ENCODE measurements at places on chromosomes 2 and 18. TPM values are rescaled to one million over a fixed set of nuclear protein-coding genes. Genes with fewer than 3 reads are reported as not detected.

The ZBTB7C gene
- total RNA-seq, result 0.67 TPM

The LCT gene
- 0.13 TPM for total RNA-seq

The C2orf76 gene
- total RNA-seq, result 10.8 TPM

The TUBA3E gene
- total RNA-seq, result not detected

The SYT4 gene
- total RNA-seq, result 0.26 TPM

The EFHD1 gene
- 1.6 TPM for total RNA-seq

DNA sequence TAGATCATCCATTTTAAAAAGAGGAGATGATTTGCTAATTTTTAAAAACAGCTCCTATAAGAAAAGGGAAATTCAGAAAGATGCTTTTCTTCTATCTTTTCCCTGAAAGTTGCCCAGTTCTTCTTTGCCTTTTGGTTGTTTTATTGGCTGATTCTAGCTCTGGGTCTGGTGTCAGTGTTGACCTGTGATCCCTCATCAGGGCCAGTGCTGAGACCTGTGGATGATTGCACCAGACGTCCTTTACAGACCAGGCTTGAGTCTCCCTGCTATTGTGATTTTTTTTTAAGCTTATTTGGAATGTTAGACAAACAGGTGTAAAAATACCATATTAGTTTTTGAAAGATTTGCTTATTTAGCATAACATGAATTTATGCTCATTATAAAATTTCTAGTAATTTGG lies 88.2 kb downstream of the ACSL3 start:
- no peak for DNase-seq

DNA sequence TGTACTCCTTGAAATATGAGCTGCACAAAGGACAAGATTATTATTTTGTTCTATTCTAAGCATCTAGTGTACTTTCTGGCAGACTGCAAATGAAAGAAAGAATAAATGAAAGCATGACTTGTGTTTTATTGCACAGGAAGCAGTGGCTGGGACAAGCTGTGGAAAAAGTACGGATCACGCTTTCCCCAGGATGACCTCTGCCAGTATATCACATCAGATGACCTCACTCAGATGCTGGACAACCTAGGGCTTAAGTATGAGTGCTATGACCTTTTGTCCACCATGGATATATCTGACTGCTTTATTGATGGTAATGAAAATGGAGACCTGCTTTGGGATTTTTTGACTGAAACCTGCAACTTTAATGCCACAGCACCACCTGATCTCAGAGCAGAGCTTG lies 49.4 kb downstream of the HNMT start:
- no peak for DNase-seq

GRCh38 chr2:55400332-55400731 lies 19.3 kb downstream of the CCDC88A start:
- DNase-seq, result no peak

DNA sequence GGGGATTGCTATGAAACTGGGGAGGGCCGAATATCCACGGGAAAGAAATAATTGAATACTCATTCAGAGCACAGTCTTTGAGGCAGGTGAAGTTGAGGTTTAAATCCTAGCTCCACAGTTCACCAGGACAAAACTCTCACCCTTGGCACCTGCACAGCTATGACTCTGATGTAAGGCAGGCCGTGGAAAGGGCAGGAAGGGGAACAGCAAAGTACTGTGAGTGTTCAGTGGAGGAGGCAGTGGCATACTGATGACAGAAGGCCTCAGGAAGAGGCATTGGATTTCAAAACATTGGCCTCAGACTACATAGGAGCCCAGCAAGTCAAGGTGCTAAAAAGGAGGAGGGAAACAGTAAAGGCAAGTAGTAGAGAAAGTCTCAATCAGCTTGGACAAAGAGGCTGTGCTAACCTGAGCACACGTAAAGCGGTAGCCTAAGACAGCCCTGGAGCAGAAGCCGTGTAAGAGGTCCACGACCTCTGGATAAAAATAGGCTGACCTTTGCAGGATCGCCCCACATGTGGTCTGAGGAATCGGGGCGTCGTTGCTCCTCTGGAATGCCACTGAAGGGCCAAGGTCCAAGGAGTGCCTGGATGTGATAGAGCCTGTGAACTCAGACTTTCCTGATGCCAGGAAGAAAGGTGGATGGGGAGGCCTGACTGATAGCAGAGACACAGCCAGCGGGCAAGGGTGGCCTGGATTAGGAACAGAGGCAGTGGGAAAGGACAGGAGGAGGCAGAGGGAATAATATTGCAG lies 243.6 kb downstream of the PID1 start:
- DNase-seq, result no peak

DNA sequence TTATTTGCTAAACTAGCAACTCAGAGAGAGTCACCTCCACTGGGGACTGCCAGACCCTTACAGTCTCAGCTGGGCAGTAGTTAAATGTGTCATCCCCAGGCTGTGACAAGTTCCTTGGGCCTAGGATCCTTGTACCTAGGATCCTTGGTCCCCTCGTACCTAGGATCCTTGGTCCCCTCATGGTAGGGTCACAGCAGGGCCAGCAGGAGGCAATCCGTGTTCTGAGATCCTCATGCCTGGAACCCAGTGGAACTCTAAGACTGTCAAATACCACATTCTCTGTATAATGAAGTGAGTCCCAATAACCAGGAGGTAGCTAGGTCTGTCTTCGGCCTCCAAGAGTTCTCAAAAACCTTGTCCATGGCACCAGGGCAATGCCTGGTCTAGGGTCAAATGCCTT lies 60.8 kb downstream of the LYPD6B start:
- no peak for DNase-seq

- DNase-seq, result no peak
Measured at GRCh38 chr2:67130531-67131256, 266.4 kb upstream of the ETAA1 start.

DNA sequence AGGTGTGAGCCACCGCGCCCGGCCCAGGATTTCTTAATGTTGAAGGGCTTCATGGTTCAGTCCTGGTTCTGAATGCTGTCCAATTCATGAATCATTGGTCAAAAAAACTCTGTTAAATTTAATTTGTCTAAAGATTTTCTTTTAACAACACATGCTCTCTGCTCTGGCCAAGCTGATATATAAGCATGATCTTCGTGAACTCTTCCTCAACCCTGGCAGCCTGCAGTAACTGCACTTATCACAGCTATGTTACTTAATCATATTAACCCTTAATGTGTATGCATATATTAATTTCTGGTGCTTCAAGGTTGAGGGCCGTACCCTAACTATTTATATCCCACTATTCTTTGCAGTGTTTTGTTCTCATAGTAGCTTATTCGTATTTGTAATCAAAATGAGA lies 29.4 kb upstream of the FRZB start:
- DNase-seq, result no peak

- DNase-seq, result no peak
Measured at GRCh38 chr18:37669991-37670534, 104.5 kb upstream of the CELF4 start.

GRCh38 chr18:57447154-57447621 lies 12.0 kb downstream of the ONECUT2 start:
- DNase-seq, result peak; percentile 92

DNA sequence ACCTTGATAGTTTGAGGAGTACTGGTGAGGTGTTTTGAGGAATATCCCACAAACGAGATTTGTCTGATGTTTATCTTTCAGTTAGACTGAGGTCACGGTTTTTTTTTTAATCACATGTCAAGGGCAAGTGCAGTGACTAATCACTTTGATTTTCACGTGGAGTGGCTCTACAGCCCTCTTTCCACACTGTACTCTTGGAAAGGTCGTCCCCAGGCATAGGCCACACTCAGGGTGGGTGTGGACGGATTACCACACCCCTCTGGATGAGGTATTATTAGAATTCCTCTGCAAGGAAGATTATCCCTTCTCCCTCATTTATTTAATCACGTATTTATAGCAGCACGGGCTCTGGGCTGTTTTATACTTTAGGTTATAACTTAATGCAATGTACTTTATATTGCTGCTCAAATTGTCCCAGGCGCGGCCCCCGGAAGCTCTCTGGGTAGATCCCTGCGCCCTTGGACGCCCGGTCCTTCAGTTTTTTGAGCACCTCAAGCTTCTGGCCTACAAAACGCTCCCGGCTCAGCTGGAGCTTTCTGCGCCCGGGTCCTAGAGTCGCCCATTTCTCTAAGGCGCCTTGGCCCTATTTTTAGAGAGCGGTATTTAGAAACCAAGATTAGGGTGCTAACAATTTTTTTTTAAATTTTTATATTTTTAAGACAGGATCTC lies 515 bp upstream of the PLEKHB2 start:
- DNase-seq, result no peak

DNA sequence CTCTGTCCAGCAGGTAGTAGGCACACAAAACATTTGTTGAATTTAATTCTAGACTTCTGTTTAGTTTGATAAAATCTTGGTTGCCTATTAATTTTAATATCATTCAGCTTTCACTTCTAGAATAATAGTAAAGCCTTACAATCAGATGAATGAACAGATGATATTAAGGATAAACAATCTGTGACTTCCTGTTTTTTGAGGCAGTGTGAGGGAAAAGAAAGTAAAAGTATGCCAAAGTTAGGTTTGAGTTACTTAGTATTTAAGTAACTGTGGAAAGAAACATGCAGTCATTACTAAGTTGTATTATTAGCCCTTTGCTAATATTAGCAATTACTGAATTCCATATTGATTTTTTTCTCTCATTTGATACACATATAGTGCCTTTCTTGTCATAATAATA lies 31.5 kb downstream of the EPB41L5 start:
- DNase-seq, result no peak

DNA sequence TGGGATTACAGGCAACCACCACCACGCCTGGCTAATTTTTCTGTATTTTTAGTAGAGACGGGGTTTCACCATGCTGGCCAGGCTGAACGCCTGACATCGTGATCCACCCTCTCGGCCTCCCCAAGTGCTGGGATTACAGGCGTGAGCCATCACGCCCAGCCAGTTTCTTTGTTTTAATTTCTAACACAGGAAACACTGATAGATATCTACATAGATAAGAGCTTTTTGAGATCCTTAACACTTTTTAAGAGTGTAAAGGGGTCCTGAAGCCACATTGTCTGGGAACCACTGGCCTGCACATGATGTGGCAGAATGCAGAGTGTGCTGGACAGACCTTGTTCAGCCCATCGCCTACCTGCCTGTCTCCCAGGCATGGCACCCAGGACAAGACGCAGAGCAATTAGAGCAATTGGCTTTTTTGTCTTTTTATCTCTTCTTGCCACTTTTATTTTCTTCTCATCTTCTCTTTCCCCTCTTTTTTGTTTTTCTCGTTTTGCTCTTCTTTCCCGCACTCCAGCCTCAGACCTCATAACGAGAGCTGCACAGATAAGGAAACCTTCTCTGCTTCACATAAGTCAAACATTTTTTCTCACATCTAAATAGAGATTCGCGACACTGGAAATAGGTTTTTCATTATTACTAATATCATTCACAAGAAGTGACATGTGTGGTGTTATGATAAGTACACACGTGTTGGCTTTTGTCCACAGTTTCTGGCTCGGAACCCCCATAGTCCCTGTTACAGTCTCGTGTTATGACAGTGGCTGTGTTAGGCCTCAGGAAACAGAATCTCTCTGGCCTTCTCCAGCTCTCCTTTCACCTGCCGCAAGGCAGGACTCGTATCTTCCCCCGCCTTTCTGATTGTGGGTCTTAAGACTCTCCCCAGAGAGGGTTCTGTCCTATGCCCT lies 25.2 kb upstream of the GPR55 start:
- no peak for DNase-seq

- DNase-seq, result no peak
Measured at GRCh38 chr2:215929602-215930335, 83.6 kb downstream of the MREG start.

DNA sequence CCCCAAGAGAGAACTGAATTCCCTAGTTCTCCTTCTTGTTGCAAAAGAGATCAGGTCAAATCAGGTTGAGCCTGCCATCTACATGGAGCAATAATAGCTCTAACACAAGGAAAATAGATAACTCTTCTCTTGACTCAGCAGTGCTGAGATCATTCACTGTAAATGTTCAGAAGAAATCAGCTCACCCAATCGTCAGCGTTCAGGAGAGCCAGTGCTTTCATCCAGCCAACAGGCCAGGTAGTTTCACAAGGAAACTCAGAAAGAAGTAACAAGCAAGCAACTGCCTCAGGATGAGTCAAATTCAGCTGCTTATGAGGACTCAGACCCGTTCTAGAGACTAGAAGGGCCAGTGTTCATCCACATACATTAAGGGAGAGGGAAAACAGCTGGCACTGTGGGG lies 5.9 kb downstream of the LMAN2L start:
- no peak for DNase-seq

All from endothelial cell (in vitro differentiated cells).